HT1080 (cell line): ENCODE measurements at places on chromosomes 16 and 17.

GRCh38 chr17:81536299-81537290, 8.4 kb downstream of the FSCN2 start:
- DNase-seq = no peak

GRCh38 chr16:426115-426905, 861 bp downstream of the RAB11FIP3 start:
- no peak for DNase-seq

GRCh38 chr17:75652341-75652740, 14.6 kb downstream of the RECQL5 start:
- DNase-seq = no peak

GRCh38 chr16:1331712-1332617, 1.5 kb upstream of the BAIAP3 start:
- DNase-seq = peak; percentile 51

GRCh38 chr16:66520406-66521170, 29.3 kb downstream of the TK2 start:
- no peak for DNase-seq

DNA sequence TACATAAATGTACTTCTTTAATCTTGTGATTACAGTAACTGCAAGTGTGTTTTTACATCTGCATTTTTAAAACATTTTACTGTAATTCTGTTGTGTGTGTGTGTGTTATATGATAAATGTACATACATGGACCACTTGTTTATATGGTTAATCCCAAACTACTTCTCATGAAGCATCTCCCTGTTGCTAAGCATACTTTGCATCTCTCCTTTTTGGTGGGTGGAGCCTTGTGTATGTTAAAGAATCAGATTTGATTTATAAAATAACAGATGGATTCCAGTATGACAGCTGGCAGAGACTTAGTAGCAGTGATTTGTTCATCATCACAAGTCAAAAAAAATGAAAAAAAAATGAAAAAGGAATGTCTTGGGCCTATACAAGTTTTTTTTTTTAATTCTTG, 56.0 kb upstream of the RHBDL3 start:
- DNase-seq = no peak

DNA sequence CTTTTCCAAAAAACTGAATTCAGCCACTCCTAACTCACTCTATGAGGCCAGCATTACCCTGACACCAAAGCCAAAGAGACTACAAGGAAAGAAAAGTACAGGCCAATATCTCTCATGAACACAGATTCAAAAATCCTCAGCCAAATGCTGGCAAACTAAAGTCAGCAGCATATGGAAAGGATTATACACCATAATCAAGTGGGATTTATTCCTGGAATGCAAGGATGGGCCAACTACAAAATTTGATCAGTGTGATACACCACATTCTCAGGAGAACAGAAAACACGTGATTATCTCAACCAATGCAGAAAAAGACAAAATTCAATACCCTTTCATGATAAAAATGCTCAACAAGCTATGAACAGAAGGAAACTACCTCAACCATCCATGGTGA, 7.7 kb upstream of the AATK start:
- DNase-seq = no peak

- DNase-seq = no peak
Observed at GRCh38 chr17:17149520-17150447, 56.3 kb downstream of the PLD6 start.

GRCh38 chr16:50476486-50477255, 71.5 kb upstream of the NKD1 start:
- DNase-seq = no peak

DNA sequence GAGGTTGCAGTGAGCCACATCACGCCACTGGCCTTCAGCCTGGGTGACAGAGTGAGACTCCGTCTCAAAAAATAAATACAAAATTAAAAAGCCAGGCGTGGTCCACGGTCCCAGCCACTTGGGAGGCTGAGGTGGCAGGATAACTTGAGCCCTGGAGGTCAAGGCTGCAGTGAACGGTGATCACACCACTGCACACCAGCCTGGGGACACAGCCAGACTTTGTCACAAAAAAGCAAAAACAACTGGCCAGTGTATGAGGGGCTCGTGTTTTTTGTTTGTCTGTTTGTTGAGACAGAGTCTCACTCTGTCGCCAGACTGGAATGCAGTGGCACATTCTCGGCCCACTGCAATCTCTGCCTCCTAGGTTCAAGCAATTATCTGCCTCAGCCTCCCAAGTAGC, 1.2 kb upstream of the UBB start:
- DNase-seq = no peak

GRCh38 chr17:8164815-8165131, 2.0 kb upstream of the VAMP2 start:
- DNase-seq = no peak

DNA sequence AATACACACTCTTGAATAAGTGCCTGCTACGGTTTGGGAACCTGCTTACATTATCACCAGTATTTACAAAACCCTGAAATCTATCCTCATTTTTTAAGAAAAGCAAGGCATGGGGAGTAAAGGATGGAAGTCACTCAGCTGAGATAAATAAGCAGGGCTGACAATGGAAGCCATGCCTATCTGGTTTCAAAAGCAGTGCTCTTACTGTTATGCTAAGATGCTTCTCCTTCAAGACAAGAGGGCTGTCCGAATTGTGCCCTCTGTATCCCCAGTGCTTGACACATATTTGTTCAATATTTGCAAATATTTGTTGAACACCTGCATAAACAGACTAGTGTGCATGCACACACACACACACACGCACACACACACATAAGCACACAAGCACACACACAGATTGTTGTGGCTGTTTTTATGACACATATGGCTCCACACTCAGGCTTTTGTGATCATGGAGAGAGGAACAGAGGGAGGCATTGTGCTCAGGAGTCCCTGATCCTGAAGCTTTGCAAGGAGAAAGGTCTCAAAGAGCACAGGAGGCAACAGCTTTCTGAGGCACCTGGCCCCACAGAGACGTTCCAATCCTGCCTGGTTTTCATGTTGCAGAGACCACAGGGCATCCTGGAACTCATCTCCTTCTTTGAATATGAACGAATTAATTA, 401.6 kb upstream of the CDH11 start:
- DNase-seq = no peak

DNA sequence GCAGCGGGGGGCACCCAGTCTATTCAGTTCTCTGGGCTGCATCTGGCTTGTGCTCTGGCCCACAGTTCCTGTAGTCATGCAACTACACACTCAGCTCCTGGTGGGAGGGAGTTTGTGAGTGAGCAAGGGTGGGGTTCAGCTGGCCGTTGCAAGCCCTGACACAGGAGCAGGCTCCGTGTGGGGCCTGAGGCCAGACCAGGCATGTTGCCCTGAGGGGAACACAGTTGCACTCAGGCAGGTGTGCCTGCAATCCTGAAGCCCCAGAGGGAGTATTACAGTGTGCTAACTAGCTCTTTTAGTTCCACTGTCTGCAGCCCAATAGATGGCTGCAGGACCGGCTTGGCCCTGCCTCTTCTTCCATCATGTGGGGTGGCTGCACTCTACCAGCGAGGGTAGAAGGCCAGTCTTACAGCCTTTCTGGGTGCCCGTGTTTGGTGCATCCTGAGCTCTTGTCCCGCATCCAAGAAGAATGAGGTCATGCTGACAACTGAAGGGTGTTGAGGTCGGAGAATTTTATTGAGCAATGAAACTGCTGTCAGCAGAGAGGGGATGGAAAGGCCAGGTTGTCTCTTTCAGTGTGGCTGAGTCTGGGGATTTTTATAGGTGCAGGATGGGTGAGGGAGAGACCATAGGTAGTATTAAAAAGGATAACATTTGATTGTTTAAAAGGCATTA, 49.9 kb upstream of the ELAC2 start:
- DNase-seq = no peak

DNA sequence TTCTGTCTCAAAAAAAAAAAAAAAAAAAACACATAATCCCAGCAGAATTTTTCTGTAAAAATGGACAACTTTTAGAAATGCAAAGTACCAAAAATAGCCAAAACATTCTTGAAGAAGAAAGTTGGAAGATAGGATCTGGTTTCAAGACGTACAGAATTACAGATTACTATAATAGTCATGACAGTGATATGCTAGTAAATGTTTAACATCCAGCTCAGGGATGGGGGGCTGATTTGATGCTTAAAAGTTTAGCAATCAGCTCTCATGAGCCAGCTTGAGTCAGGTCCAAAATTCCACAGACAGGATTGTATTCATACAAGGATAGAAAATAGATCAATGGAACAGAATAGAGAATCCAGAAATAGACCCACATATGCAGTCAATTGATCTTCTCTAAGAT, 100.5 kb downstream of the CYB561 start:
- no peak for DNase-seq

- no peak for DNase-seq
Observed at GRCh38 chr17:75365009-75365930, 40.2 kb downstream of the GRB2 start.

DNA sequence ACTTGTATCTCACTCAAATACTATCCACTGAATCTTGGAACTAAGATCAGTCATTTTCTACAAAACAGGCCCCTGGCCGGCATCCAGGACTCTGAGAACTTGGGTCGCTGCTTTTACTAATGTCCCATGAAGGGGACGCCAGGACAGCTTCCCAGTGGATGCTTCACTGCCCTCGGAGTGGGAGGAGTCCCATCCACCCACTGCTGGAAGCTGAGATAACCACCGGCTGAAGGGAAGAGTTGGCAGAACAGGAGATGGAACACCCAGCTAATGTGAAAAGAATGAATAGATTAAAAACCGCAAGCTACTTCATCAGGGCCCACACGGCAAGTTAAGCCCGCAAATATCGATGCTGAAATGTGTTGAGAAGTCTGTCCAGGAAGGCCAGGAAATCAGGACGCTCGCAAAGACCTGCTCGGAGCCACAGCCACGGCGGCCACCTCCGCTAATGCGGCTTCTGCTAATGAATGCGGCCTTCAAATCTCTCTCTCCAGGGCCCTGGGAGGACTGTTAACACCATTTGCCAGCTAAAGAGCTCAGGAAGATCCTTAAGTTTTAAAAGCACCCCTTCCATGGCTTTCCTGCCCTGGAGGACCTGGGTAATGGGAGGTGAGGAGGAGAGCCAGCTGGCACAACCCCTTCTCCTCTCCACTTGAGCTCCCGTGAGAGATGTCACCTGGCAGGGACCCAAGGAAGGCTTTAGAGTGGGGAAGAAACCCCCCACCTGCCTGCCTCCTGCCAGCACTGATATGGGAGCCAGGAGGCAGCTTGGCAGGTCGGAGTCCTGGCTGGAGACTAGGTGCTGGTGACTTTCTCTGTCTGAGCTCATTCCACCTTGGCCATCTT, 226.6 kb upstream of the RPL38 start:
- no peak for DNase-seq

DNA sequence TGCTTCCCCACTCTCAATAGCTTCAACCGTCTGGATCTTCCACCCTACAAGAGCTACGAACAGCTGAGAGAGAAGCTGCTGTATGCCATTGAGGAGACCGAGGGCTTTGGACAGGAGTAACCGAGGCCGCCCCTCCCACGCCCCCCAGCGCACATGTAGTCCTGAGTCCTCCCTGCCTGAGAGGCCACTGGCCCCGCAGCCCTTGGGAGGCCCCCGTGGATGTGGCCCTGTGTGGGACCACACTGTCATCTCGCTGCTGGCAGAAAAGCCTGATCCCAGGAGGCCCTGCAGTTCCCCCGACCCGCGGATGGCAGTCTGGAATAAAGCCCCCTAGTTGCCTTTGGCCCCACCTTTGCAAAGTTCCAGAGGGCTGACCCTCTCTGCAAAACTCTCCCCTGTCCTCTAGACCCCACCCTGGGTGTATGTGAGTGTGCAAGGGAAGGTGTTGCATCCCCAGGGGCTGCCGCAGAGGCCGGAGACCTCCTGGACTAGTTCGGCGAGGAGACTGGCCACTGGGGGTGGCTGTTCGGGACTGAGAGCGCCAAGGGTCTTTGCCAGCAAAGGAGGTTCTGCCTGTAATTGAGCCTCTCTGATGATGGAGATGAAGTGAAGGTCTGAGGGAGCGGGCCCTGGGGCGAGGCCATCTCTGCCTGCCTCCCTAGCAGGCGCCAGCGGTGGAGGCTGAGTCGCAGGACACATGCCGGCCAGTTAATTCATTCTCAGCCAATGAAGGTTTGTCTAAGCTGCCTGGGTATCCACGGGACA, 11.1 kb upstream of the CLEC18A start:
- no peak for DNase-seq

GRCh38 chr16:67430977-67431774, at the start of gene HSD11B2:
Gene HSD11B2 (plus strand): TSS chr16:67431121. CDS start chr16:67431249, 128 bp downstream.
- no peak for DNase-seq

GRCh38 chr17:78474614-78475146, 96.2 kb downstream of the PGS1 start:
- DNase-seq = no peak

GRCh38 chr17:10087355-10087754, 111.1 kb downstream of the GAS7 start:
- no peak for DNase-seq

- no peak for DNase-seq
Observed at GRCh38 chr17:81419886-81420768, 24.9 kb downstream of the BAHCC1 start.
